ENCODE measurements at places on chromosomes 7 and 10.

DNA sequence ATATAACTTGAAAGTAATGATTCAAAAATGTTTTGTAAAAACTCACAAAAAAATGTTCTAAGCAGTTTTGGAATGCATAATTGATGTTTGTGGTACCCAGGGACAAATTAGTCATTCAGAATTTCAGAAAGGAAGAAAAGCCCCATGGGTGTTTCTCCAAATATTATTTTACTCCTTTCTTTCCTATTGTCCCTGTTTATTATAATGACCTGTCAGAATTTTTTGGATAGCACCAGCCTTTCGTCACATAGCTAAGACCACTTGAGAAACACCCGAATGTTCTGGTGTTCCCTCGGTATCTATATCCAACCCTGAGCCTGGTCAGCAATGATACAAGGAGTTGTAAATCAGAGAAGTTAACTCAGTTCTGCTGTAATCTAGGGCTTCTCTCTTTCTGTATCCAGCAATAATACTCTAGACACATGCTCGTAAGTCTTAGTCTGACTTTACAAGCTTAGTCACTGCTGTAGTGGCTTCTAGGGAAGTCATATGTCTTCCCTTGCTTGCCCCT lies 64.8 kb upstream of the MEOX2 start:
- DNase-seq, result no peak

DNA sequence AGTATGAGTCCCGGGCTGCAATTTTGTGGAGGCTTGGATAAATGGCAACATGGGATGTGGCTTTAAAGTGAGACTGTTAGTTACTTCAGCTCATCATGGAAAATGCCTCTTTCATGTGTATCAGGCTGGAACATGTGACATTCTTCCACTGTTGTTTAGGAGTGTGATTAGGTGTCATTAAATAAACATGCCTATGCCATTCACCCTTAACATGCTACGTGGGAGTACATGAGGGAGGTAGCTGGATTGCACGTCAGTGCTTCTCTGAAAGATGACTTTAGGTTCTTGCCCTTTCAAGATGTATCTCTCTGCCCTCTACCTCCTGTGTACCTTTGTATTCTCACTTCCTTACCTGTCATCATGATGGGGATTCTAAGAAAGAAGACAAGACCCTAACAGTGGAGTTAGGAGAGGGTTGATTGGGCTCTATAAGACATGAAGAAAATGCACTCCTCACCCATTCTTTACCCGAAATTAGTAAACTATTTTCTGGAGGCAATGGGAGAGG lies 8.9 kb downstream of the AKR1E2 start:
- no peak for DNase-seq

- DNase-seq, result no peak
Measured at GRCh38 chr10:35558276-35558675, 46.9 kb upstream of the GJD4 start.

DNA sequence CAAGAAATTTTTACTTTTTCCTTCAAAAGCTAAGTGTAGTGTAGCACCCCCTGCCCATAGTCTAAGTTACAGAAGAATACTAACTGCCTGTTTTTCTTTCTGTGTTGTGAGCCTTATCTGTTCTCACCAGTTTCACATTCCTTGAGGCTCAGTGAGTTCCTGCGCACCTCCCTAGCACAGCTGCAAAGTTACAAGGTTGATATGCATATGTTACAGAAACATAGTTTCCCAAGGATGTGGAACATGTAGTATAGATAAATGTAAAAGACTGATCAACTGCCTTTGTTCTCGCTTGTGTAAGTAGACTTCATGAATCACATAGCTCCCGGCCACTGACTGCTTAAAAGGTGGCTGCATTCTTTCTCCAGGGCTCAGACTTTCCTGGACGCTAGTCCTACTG lies 6.7 kb upstream of the ZNF33B start:
- DNase-seq, result no peak

DNA sequence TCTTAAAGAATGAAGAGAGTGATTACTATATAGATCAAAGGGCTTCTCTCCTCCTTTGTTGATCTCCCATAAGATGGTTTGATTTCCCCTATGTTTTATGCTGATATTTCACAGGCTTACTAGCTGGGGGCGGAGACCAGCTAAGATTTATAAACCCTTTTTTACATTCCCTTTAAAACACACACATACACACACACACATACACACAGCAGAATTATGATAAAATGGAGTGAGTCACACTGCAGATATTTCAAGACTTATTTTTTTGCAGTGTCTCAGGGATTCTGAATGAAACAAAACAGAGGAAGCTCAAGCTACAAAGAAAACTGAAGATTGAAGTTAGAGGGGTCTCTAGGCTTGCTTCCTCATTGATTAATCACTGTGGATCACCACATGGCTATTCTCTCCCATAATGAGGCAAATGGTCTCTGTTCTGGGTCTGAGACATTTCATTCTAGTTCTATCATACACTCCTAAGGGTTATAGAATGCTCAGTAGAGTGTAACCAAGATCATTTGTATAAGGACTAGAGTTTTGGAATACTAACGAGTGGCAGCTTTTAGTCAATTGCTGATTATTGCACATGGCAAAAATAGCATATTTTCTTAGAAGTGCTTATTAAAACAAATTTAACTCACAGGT lies 18.6 kb downstream of the INA start:
- no peak for DNase-seq

- DNase-seq, result no peak
Measured at GRCh38 chr10:101625821-101626412, 37.8 kb downstream of the DPCD start.

DNA sequence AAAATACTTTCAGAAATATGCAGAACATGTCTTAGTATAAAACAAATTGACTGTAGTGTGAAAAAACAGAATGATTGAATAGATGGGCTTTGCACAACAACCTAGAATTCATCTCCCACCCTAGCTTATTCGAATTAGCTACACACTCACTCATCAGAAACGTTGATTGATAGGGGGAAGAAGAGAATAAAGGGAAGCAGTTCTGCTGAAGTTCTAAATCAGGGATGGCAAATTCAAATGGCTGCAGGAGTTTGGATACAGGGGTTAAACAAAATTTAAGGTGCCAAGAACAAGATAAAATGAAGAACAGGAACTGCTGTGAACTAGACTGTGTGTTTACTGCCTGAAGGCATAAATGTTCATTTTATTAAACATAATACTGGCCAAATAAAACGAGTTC lies 9.0 kb downstream of the CD36 start:
- no peak for DNase-seq

GRCh38 chr7:151078233-151079040 lies 2.2 kb downstream of the FASTK start:
- DNase-seq, result no peak

- no peak for DNase-seq
Measured at GRCh38 chr7:143493751-143494150, 16.1 kb downstream of the TAS2R41 start.

GRCh38 chr7:157679607-157680006 lies 342.8 kb downstream of the DNAJB6 start:
- DNase-seq, result no peak

DNA sequence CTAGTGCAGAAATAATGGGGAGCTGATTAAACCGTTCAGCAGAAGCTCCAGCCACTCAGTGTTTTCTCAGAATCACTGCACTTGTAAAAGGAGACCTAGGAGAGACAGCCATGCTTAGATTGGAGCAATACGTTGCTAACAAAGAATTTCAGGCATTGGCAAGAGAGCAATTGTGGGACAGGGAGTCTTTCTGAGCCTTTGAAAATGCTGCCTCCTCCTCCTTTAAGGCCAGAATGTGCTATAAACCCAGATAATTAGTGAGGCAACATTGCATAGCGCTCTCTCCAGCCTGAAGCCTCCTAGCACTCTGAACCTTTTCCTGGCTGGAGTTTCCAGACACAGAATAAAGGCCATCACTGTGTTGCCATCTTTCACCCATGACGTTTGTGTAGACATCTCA lies 18.5 kb upstream of the PTPRN2 start:
- no peak for DNase-seq

Measured in stimulated activated CD4-positive, alpha-beta T cell treated with anti-CD3 and anti-CD28 coated beads, Interleukin-12 subunit alpha, Interleukin-12 subunit beta, amount 100 ng/mL, for 24 hours (primary cell).